HepG2 (cell line): ENCODE measurements at places on chromosomes 4 and X. TPM values are rescaled to one million over a fixed set of nuclear protein-coding genes. Genes with fewer than 3 reads are reported as not detected.

GABRG1 gene
- total RNA-seq: not detected in 2 replicates

TEX13C gene
- not detected in 2 replicates for total RNA-seq

FANCB gene
- total RNA-seq: 5.8 and 9.2 TPM in 2 replicates

NSDHL gene
- 47.6 and 49.3 TPM in 2 replicates for total RNA-seq

GIMD1 gene
- not detected in 2 replicates for total RNA-seq

BDH2 gene
- total RNA-seq: 46.2 and 61.0 TPM in 2 replicates

PASD1 gene
- total RNA-seq: not detected in 2 replicates

ADAM29 gene
- total RNA-seq: not detected in 2 replicates

DCAF4L1 gene
- total RNA-seq: 0.09 TPM in 1 of 2 replicates, not detected in the other

IQSEC2 gene
- 0.13 and 0.17 TPM in 2 replicates for total RNA-seq

TLR2 gene
- total RNA-seq: 0.20 and 0.73 TPM in 2 replicates

DDX53 gene
- not detected in 2 replicates for total RNA-seq

DCX gene
- total RNA-seq: not detected in 2 replicates

CCDC110 gene
- not detected in 2 replicates for total RNA-seq

TBC1D8B gene
- total RNA-seq: 7.2 and 11.6 TPM in 2 replicates

TRIML1 gene
- total RNA-seq: not detected in 2 replicates

SERTM2 gene
- total RNA-seq: not detected in 2 replicates

FAM133A gene
- total RNA-seq: not detected in 2 replicates

ARHGAP6 gene
- total RNA-seq: 0.06 and 0.11 TPM in 2 replicates

BMX gene
- total RNA-seq: not detected in 2 replicates

LRIT3 gene
- not detected in 2 replicates for total RNA-seq

MAGEA2 gene
- total RNA-seq: 0.15 and 0.35 TPM in 2 replicates

STPG2 gene
- total RNA-seq: 0.07 TPM in 1 of 2 replicates, not detected in the other

SPP1 gene
- total RNA-seq: 418 and 788 TPM in 2 replicates

P2RY8 gene
- 0.66 and 1.0 TPM in 2 replicates for total RNA-seq

MAGED4B gene
- total RNA-seq: 29.9 and 51.3 TPM in 2 replicates

DCLK2 gene
- not detected in 2 replicates for total RNA-seq

FAAH2 gene
- total RNA-seq: 3.3 TPM in 2 replicates

NR3C2 gene
- 0.32 and 0.46 TPM in 2 replicates for total RNA-seq

SHROOM2 gene
- total RNA-seq: 1.3 and 1.4 TPM in 2 replicates

PLP1 gene
- total RNA-seq: 0.20 and 0.27 TPM in 2 replicates

RADX gene
- 2.6 and 2.7 TPM in 2 replicates for total RNA-seq

MAGEC3 gene
- total RNA-seq: not detected in 2 replicates

ADGRL3 gene
- total RNA-seq: 0.04 TPM in 2 replicates

LARP7 gene
- total RNA-seq: 37.1 and 49.6 TPM in 2 replicates
